ENCODE measurements at places on chromosomes 3 and 15.
A peak's percentile ranks its signal among the peaks of the same experiment; 100 is the strongest.

DNA sequence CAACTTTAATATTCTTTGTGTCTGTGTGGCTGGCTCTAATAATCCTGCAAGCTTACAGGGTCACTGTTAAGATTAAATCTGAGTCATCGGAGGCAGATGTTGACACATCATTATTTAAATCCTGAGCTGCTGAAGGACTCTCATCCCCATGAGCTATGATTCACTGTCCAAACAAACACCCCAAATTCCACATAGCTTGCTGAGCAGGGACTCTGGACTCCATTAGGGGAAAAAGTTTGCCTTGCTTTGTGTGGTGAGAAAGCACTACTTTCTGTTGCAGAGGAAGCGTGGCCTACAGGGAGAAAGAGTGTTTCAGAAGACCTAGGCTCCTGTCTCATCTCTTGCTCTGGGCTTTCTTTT, 213.7 kb downstream of the PDCD6IP start:
- no peak for DNase-seq

DNA sequence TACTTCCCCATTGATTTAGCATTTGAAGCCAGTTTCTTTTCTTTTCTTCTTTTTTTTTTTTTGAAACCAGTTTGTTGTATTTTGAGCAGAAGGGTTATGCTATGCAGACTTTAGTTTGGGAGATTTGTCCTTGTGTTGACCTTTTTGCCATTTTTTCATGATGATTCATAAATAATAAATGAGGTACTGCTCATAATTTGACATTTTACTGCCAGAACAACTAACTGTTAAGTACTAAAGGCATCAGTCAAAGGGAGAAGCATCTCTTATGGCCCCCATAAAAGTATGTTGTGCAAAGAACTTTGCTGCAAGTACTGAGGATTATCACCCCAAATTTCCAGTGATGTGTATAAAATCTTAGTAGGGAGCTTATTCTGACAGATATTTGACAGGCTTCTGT, 1.7 kb upstream of the GPR87 start:
- no peak for DNase-seq

- DNase-seq: peak; percentile 36
Measured at GRCh38 chr3:48595526-48596121, 495 bp upstream of the COL7A1 start.

DNA sequence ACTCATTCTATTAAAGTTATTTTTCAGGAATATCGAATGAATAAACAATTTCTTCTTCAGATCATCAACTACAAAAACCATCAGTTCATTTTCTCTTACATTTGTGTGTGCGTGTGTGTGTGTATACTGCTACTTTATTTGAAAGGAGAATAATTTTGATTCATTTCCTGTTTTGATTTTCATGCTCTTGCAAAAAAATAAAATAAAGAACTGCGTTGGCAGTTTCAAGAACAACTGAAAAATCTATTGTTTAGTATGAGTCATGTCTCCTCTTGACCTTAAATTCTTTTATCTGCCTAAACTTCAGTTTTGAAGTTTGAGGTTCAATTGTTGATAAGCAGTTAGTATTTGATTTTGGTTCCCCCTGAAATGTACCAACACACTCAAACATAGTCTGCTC, 540.8 kb downstream of the FGF12 start:
- DNase-seq: no peak

- DNase-seq: no peak
Measured at GRCh38 chr3:25420885-25421284, 7.2 kb upstream of the RARB start.

DNA sequence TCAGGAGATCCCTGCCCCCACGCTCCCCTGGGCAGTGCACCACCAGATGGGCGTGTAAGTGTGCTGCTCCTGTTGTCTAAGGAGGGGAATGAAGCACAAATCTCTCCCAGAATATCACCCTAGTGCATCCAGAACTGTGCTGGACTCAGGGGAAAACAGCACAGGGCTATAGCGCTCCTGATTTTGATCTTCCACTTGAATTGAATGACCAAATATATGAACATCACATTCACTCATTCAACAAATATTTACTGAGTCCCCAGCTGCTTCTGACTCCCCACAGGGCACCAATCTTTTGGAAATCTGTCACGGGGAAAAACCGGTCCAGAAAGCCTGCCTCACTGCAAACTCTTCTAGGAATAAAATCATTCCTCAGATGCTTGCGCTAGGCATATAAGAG, 2.4 kb downstream of the CPLX3 start:
- no peak for DNase-seq

DNA sequence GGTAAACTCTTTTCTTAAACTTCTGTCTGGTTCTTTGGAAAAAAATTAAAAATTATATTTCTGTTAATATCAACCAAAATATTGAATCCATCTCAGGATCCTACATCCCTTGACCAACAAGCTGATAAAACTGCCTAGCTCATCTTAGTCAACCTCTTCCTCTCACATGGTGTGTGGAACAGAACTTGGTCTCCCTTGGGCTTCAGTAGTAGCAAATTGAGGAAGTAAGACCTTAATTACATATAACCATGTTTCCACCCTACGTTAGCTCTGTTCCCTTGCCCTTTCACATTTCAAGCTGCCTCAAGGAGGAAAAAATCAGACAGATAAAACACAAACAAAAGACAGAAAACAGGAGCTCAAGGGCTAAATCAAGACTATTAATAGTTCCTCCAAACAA, 116.4 kb downstream of the GREM1 start:
- no peak for DNase-seq

GRCh38 chr15:101047301-101047781, 128.2 kb downstream of the LRRK1 start:
- no peak for DNase-seq

- DNase-seq: no peak
Measured at GRCh38 chr3:25212736-25213135, 215.3 kb upstream of the RARB start.

DNA sequence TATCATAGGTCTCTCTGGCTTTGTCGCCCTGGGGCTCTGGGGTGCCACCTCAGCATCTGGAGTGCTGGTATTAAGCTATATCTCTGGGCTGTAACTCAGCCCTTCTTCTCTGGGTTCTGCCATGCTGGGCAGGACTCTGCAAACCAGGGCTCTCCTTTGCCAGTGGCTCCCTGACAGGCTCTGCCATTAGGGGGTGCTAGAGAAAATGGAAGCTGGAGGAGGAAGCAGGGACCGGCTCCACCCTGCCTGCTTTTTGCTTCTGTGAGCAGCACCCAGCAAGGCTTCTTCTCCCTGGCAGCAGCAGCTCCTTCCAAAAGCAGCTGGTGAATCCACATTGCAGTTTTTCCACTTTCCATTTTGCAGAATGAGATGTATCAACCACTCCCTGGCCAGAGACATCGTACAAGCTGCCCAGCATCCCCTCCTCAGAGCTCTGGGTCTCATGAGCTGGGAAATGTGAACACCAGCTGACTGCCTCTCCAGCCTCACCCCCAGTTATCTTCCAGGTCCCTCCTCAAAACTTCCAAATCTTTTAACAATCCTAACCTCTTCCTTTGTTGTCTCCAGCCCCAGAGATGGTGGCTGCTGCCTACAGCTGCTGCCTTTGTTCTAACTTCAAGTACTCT, 165.0 kb downstream of the ABHD5 start:
- peak; percentile 65 for DNase-seq

GRCh38 chr3:182487611-182488010, 305.7 kb upstream of the ATP11B start:
- DNase-seq: no peak

GRCh38 chr3:55012091-55012490, 84.2 kb upstream of the LRTM1 start:
- no peak for DNase-seq

DNA sequence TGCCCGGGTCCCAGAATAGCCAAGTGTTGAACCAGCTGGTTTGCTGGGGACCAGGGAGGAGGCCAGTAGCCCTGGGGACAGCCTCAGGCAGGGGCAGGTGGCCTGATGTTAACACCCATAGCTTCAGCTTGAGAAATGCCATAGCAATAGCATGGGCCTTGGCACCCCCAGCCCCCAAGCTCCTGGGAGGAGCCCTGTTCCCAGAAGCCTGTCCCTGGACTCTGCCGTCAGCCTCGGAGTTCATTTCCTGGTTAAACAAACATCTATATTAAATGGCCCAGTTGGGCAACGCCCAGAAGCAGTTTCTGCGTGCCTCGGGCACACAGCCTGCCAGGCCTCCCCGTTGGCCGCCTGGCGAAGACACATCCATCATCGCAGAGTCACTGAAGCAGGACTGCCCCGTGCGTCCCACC, 58.2 kb downstream of the FGD5 start:
- DNase-seq: no peak

GRCh38 chr3:9703736-9704346, at the start of gene CPNE9:
Gene CPNE9 (plus strand): TSS chr3:9703833. CDS start chr3:9703997, 164 bp downstream.
- DNase-seq: no peak

DNA sequence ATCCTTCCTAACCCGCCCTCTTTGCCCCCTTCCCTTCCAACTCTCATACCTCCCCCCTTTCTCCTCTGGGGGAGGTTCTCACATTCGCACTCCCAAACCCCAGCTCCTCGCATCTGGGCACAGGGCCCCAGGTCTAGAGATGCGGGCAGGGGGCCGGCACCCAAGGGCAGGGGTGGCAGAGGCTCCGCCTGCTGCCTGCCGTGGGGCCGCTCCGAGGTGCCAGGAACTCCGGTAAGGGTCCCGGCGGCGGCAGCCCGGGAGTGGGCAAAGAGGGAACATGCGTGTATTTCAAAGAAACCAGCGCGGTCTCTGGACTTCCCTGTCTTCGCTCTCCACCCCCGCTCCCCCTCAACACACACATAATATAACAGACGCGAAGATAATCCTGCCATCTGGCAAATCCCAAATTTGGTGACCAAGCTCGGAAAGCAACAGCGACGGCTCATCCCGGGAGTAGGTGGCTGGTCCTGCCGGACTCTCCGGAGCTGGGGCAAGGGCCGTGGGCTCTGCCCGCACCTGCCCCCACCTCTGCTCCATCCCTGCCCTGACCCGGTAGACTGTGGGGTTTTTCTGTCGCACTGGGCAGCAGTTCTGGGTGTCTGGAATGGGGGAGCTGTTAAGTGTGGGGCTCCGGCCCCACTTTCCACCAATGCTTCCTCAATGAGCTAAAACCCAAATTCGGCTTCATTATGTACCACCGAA, 31.0 kb downstream of the NR2F2 start:
- DNase-seq: no peak

DNA sequence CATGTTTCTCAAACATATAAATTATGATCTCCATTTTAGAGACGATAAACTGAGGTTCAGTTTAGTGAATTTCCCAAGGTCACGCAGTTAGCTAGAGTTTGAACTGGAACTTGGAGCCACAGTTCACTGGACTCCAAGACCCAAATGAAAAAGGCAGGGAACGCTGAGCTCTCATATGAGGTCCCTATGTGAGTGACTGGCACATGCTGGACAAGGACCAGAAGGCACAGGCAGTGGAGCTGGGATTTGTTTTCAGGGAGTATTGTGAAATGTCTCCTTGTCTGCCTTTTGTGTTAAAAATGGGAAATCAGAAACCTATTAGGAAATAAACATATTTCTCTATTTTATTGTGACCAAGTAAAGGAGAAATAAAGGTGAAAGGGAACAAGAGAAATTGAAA, 63.5 kb downstream of the MESD start:
- no peak for DNase-seq
